Activated naive CD8-positive, alpha-beta T cell treated with anti-CD3 and anti-CD28 coated beads, Interleukin-2, amount 10 ng/mL, durations not matched to agents 7 days and 5 days (primary cell): ENCODE measurements at places on chromosomes 11 and 22. TPM values are rescaled to one million over a fixed set of nuclear protein-coding genes. Genes with fewer than 3 reads are reported as not detected.

KCTD17 gene
- 34.7 TPM for total RNA-seq

COMT gene
- 68.6 TPM for total RNA-seq

OR4C16 gene
- total RNA-seq: not detected

ADM2 gene
- 6.5 TPM for total RNA-seq

LAMTOR1 gene
- 70.5 TPM for total RNA-seq

CBLIF gene
- not detected for total RNA-seq

ZNF215 gene
- 0.91 TPM for total RNA-seq

CCDC73 gene
- total RNA-seq: not detected

CHST1 gene
- total RNA-seq: not detected

HEPN1 gene
- total RNA-seq: not detected

DNA sequence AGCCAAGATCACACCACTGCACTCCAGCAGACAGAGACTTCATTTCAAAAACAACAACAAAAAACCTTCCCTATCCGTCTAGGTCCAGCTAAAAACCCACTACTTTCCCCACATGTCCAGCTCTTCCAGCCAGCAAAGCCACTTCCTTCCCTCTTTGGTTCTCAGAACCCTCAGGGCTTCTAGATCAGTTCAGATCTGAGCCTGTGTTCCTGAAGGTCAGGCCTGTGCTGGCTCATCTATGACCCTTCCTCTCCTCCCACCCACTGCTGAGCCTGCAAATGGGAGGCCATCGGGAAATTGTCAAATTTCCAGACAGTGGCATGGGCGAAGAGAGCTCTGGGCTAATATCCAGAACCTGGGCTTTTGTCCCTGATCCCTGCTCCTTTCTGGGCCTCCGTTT lies 37.8 kb downstream of the SLCO2B1 start:
- DNase-seq: no peak

DNA sequence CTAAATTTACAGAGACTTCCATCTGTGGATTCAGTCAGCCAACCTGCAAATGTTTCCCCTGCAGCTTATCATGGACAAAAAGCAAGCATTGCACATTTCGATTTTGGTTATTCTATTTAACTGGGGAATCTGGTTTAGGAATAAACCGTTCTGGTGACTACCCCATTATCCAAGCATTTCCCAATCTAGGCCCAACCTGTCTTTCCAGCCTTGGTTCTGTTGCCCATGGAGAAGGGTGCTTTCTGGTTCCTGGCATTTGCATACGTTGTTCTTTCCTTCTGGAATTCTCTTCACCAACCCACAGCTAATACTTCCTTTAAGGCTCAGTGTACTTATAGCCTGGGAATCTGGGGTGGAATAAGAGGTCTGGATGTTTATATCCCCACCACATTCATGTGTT lies 1.4 kb upstream of the TMEM123 start:
- DNase-seq: no peak

- no peak for DNase-seq
Observed at GRCh38 chr11:60263402-60263801, 17.1 kb upstream of the MS4A4A start.

DNA sequence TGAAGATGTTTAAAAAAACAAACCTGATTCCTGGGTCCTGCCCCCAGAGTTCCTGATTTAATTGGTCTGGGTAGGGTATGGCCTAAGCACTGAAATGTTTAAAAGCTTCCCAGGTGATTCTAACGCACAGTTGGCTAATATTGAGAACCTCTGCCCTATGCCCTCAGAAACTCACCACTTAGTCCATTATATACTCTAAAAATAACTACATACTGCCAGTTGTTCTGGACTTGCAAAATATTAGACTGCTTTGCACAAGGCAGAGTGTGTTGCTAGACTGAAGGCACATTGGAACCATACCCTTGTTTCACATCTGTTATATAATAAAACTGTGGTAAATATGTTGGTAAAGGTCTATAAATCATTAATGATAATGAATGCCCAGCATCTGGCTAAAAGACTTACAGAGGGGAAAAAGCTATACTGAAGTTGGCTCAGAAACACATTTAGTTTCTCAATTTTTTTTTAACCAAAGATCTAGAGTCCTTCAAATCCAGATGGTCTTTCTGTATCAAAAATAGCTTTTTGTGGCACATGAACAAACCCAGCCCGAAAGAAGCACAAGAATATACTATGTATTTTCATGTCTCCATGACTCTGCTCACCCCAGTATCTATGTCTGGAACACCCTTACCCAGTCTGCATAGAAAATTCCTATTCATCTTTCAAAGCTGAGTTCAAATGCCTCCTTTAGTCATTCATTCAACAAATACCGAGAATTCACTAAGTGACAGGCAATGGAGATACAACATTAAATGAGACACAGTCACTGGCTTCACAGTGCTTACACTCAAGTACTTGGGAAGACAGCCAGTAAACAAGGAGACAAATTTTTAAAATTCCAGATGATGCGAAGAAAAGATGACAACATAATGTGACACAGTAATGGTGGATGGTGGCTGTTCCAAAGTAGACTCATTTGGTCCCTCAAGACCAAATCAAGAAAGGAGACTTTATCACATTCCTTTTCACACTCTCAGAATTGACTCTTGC lies 44.1 kb downstream of the RBFOX2 start:
- no peak for DNase-seq

GRCh38 chr11:72482211-72482812 lies 48.0 kb upstream of the CLPB start:
- DNase-seq: peak; percentile 44

- no peak for DNase-seq
Observed at GRCh38 chr11:126313826-126314225, 10.0 kb downstream of the DCPS start.

- DNase-seq: no peak
Observed at GRCh38 chr22:44888491-44889254, 121.1 kb downstream of the PHF21B start.

GRCh38 chr11:128696941-128697340 lies 3.1 kb downstream of the FLI1 start:
- no peak for DNase-seq
